Sigmoid colon (tissue), 7 donors: ENCODE measurements at places on chromosomes 13 and 19. TPM values are rescaled to one million over a fixed set of nuclear protein-coding genes. Genes with fewer than 3 reads are reported as not detected.

DNA sequence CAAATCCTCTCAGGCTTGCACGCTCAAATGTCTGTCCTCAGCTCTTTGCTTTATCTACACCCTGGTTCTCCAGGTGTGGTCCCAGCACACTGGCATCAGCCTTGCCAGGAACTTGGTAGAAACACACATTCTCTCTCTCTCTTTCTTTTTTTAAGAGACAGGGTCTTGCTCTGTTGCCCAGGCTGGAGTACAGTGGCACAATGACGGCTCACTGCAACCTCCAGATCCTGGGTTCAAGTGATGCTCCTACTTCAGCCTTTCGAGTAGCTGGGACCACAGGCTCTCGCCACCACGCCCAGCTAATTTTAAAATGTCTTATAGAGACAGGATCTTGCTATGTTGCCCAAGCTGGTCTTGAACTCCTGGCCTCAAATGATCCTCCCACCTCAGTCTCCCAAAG, 20.8 kb downstream of the ADGRL1 start:
- H3K27me3 ChIP-seq: no peaks in the 10 kb centered on the region
- H3K36me3 ChIP-seq: no peaks in the 10 kb centered on the region
- no peak overlapping the region for H3K4me3 ChIP-seq
- H3K4me1 ChIP-seq: peaks cover 8% of the 10 kb centered on the region
- H3K27ac ChIP-seq: no peak overlapping the region

DNA sequence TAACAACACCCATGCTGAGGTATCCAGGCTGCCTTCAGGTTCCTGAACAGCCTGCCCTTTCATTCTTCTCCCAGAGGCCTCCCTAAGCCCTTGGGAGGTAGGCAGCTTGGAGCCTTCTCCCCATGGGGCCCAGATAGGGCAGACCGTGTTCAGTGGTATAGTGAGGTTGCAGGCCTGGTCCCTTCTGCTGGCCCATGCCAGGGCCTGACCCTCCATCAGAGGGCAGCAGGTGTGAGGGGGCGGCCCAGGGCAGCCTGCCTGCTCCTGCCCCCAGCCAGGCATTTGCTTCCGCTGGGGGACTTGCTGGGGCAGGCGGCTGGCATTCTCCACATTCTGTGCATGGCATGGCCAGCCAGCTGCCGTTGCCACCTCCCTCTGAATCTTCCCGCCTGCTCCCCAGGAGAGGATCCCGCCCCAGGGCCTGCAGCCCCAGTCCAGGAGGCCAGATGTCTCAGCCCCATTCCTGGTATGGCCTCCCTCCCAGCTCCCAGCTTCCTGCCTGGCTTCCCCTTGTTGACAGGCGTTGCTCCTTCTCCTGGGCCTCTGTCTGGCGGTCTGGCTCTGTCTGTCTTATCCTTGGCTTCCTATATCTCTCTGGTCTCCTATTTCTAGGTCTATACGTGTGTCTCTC, 8.9 kb downstream of the CIC start:
- peaks cover 12% of the 10 kb centered on the region for H3K36me3 ChIP-seq
- no peaks in the 10 kb centered on the region for H3K27me3 ChIP-seq
- H3K27ac ChIP-seq: peak overlapping the region; percentile 94
- no peak overlapping the region for H3K4me3 ChIP-seq
- peak; percentile 71 for DNase-seq

- no peak for DNase-seq
- H3K27me3 ChIP-seq: peaks cover 18% of the 10 kb centered on the region
- no peak overlapping the region for H3K4me3 ChIP-seq
- no peaks in the 10 kb centered on the region for H3K36me3 ChIP-seq
- H3K27ac ChIP-seq: no peak overlapping the region
Measured at GRCh38 chr13:57627663-57628062, 3.9 kb upstream of the PCDH17 start.

DNA sequence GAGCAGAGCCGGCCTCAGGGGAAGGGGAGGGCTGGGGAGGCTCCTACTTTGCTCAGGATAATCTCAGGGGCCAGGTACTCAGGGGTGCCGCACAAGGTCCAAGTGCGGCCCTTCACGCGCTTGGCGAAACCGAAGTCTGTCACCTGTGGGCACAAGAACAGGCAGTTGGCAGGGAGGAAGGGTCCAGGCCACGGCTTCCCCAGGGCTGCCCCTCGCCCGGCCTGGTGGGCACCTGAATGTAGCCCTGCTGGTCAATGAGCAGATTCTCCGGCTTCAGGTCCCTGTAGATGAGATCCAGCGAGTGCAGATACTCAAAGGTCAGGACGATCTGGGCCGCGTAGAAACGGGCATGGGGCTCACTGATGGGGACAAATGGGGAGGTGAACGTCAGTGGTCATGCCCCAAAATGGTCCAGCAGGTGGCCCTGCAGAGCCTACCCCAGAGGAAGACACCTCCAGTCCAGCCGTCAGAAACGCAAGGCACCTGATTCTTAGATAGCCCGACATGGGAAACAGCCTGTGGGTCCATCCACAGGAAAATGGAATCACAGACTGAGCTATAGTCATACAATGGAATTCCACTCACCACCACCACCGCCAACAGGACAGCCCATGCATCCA, 7.1 kb upstream of the SAMD1 start:
- no peaks in the 10 kb centered on the region for H3K4me1 ChIP-seq
- no peak overlapping the region for H3K4me3 ChIP-seq
- no peak overlapping the region for H3K27ac ChIP-seq
- peaks cover 34% of the 10 kb centered on the region for H3K36me3 ChIP-seq
- no peaks in the 10 kb centered on the region for H3K27me3 ChIP-seq
- no peak for DNase-seq

DNA sequence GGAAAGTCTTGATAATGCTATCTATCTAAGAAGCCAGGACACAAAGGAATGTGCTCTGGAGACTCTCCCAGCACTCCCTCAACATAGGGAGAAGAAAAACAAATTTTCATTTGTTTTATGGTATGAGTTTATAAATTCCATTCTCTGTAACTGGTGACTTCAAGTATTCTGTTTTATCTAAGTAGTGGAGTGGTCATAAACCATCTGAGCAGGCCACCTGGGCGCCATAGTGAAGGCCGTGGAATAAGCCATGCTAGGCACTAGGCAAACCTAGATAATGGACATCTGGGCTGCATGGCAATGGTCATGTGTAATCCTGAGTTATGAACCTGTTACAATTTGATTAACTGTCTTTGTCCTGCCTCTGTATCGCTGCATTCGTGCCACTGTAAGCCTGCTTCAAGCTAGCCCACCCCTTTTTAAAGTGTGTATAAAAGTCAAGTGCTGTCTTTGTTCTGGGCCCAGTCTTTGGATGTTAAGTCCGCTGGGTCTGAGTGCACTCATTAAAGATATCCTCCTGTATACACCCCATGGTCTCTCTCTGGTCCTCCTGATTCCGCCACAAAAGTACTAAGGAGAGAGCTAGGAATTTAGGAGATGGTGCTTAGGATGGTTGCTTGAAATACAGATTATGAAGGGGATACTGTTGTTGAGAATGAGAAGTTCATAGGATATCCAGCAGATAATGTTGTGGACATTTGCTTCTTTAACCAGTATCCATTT, 13.2 kb downstream of the GTF2F2 start:
- peaks cover 36% of the 10 kb centered on the region for H3K4me1 ChIP-seq
- H3K4me3 ChIP-seq: no peak overlapping the region
- DNase-seq: no peak
- no peaks in the 10 kb centered on the region for H3K27me3 ChIP-seq
- no peaks in the 10 kb centered on the region for H3K36me3 ChIP-seq
- H3K27ac ChIP-seq: peak overlapping the region; percentile 54

DNA sequence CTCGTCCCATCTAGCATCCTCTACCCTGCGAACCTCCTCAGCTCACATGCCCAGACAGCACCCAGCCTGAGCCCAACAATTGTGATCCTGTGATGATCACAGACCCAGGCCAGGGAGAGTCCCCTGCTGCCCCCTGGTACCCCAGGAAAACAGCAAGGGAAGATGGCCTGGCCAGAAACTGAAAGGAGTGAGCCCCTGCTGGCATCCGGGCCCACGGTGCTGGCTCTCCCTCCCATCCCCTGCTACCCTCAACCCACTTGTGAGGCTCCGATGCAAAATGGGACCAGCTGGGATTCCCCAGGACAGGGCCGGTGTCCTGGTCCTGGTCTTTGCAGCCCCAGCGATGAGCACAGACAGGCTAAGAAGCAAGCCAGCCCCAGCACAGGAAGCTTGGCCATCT, 14.1 kb downstream of the RANBP3 start:
- H3K4me1 ChIP-seq: peaks cover 85% of the 10 kb centered on the region
- peak overlapping the region; percentile 89 for H3K27ac ChIP-seq
- no peak for DNase-seq
- H3K36me3 ChIP-seq: no peaks in the 10 kb centered on the region
- no peak overlapping the region for H3K4me3 ChIP-seq

DNA sequence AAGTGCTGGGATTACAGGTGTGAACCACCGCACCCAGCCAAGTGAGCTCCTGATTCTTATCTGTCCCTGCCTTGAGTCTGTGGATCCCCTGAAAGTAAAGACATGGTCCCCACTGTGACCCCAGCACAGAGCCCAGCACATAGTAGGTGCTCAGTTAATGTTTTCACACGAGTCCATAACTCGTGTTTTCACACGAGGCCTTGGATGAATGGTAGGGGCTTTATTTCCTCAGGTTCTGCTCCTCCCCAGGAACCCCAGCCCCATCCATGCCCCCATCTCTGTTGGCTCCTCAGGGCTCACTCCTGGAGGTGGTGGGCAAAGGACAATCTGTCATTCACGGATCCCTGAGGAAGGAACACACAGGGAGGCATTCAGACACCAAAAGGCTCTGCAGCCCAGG, 23.6 kb upstream of the PDE4C start:
- H3K4me1 ChIP-seq: no peaks in the 10 kb centered on the region
- no peaks in the 10 kb centered on the region for H3K36me3 ChIP-seq
- no peak overlapping the region for H3K27ac ChIP-seq
- DNase-seq: no peak
- H3K4me3 ChIP-seq: no peak overlapping the region

GRCh38 chr13:33018886-33019285, 2.7 kb downstream of the KL start:
- no peak overlapping the region for H3K4me3 ChIP-seq
- no peaks in the 10 kb centered on the region for H3K27me3 ChIP-seq
- no peak for DNase-seq
- peaks cover 21% of the 10 kb centered on the region for H3K4me1 ChIP-seq
- no peak overlapping the region for H3K27ac ChIP-seq

Gene PRSS57
- total RNA-seq: not detected

Gene CGB3
- total RNA-seq: not detected
